CD4-positive, alpha-beta T cell treated with Interleukin-6 for 4 hours (primary cell): ENCODE measurements at places on chromosomes 6 and 20.

DNA sequence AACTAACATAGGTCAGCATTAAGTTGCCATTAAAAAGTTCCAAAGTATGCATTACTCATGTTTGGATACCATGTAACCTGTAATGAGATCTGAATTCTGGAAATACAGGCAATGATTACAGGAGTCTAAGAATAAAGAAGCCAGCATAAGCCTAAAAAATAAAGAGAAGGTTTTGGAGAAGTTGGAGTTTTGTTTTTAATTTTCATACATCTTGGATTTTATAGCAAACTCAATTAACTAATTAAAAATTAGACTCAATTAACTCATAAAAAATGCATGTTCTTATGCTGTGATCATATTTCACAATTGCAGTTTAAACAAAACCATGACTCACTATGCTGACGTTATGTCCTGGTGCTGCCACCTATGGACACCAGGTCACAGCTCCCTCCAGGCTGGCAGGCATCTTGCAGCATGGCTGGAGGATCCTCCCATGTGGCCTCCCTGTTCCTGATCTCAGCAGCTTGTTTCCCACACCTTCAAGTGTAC lies 648.8 kb upstream of the AGPAT4 start:
- DNase-seq, result no peak

- no peak for DNase-seq
These were observed 112.0 kb upstream of the SIRPA start for GRCh38 chr20:1783245-1783644.

DNA sequence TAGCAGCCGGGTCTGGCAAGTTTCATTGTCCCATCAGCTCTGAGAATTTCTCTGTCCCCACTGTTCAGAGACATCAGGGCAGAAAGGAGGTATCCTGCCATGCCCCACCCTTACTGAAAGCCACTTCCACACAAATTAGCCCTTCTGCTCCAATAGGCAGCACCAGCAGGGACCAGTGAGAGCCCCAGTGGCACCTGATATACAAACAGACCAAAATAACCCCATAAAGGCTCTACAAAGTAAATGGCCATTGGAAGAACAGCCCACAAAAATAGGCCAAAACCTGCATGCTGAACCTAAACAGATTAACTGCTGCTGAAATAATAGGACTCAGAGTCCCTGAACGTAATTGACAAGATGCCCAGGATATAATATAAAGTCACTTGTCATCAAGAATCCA lies 199.9 kb downstream of the TMEM200A start:
- no peak for DNase-seq

DNA sequence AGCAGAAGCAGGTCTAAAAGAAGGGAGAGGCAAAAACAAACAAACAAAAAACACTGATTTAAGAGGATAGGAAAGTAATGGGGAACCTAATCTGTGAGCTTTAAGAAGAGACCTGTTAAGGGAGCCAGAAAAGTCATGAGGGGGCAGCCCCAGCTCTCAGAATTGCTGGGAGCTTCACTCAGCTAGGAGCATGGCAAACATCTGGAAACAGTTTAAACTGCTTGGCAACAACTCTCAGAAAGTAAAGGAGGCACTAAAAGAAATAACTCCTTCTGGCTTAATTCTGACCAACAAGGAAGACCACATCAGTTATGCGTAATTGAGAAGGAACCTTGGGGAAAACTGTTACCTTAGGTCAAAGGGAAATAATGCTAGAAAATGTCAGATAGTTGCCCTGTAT lies 121.4 kb downstream of the LAMP5 start:
- DNase-seq, result no peak

GRCh38 chr6:162671580-162672165 lies 55.9 kb downstream of the PRKN start:
- no peak for DNase-seq

- no peak for DNase-seq
These were observed 230.8 kb downstream of the CDH4 start for GRCh38 chr20:61482901-61483300.

GRCh38 chr20:48148020-48148419 lies 362.7 kb upstream of the SULF2 start:
- no peak for DNase-seq

- no peak for DNase-seq
These were observed 6.3 kb downstream of the OSER1 start for GRCh38 chr20:44204156-44204831.

- DNase-seq, result no peak
These were observed 33.3 kb upstream of the TXLNB start for GRCh38 chr6:139325125-139325524.

- no peak for DNase-seq
These were observed 1.8 kb upstream of the TGM3 start for GRCh38 chr20:2293971-2294370.

GRCh38 chr20:10864076-10864672 lies 190.4 kb upstream of the JAG1 start:
- no peak for DNase-seq

DNA sequence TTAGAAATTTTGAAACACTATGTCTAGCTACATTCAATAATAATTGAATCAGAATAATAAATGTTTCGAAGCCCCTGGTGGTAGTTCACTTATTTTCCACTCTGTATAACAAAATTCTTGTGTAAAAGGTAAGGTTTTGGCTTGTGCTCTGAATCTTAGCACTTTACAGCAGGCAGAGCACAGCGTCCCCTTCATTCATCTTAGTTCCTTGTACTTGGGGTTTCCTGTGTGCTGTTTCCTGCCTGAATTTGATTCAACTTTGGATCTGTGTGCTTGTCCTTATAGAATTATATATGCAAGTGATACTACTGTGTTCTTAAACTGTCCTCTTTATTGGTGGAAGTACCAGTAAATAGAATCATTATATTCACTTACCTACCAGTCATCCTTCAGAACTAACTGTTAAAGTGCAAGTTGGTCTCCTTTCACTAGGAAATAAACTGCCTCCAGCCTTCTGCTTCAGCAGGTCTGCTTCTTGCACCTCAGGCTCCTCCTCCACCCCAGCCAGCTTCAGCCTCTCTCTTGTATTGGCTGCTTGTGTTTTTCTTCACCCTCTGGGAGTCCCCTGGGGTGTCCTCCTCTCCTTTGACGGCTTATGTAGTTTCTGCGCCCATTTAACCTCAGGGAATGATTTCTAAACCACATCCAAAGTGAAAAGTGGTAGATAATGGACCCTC lies 28.8 kb upstream of the TULP4 start:
- DNase-seq, result peak; percentile 24
